ENCODE measurements at places on chromosomes 2 and 18. TPM values are rescaled to one million over a fixed set of nuclear protein-coding genes. Genes with fewer than 3 reads are reported as not detected.
A peak's percentile ranks its signal among the peaks of the same experiment; 100 is the strongest.

FIGLA gene
- not detected for total RNA-seq

ITPRIPL1 gene
- total RNA-seq = 32.0 TPM

KATNAL2 gene
- total RNA-seq = 17.5 TPM

COL5A2 gene
- total RNA-seq = 12.9 TPM

MROH2A gene
- 5.3 TPM for total RNA-seq

TUBA3E gene
- total RNA-seq = 129 TPM

LAMA1 gene
- 146 TPM for total RNA-seq

GRCh38 chr18:3305933-3306332, 44.0 kb downstream of the MYL12B start:
- peak; percentile 92 for DNase-seq

GRCh38 chr2:73368781-73369180, 16.9 kb upstream of the ALMS1 start:
- no peak for DNase-seq

- DNase-seq = peak; percentile 78
These were observed 8.5 kb downstream of the IRS1 start for GRCh38 chr2:226791056-226791486.

GRCh38 chr18:45252474-45252873, 362.8 kb upstream of the SLC14A2 start:
- DNase-seq = no peak

- DNase-seq = no peak
These were observed 140.5 kb upstream of the PELI1 start for GRCh38 chr2:64284751-64285150.

- DNase-seq = no peak
These were observed 123.4 kb upstream of the DSEL start for GRCh38 chr18:67639872-67640271.

DNA sequence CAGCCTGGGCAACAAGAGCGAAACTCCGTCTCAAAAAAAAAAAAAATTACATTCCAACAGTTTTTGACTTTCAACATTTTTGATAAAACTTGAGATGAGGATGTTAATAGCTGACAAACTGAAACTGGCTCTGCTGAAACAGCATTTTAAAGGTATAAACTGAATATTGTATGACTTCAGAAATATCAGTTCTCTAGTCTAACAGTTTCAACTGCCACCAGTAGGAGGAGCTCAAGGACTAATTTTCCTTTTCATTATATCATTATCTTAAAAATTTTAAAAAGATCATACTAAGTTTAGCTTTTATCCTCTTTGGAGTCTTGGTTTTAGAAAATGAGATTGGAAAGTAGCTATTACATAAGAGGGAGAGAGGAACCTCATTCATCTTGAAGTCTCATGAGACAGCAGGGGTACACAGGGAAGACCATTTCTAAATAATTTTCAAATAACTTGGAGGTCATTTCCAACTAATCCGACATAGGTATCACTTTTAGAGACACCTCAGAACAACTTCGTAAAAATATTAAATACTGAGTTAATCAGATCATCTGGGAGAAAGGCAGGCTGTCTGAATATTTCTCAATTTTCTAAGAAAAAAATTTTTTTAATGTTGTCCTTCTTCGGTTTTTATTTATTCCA, 37.6 kb upstream of the MCM6 start:
- peak; percentile 43 for DNase-seq

DNA sequence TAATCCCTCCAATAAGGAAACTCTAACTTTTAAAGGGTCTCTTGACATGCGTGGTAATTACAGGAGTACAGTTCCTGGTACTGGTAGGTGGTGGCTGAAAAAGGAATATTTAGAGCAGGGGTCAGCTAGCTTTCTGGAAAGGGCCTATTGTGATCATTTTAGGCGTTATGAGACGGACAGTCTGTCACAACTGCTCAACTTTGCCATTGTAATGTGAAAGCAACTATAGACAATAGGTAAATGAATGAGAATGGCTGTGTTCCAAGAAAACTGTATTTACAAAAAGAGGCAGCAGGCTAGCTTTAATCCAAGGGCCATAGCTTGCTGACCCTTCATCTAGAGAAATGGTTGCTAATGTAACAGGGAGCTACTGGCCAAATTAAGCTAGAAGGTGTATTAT, 177.7 kb upstream of the LRRTM1 start:
- no peak for DNase-seq

GRCh38 chr18:31402026-31402373, 25.4 kb downstream of the DSG4 start:
- no peak for DNase-seq

DNA sequence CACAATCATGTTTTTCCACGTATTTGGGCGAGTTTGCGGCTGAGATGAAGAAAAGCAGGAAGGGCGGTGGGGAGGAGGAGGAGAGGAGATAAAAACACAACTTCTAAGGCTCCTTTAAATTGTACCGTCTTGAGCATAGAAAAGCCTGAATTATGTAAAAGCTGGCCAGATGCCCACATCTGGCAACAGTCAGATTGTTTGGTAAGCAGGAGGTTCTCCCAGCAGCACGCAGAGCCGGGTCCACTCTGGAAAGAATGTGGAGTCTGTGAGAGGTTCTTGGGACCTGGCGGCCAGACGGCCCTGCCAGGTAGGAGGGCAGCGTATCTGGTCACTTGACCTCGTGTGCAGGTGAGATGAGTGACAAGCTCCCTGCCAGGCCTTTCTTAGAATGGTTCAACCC, 215.3 kb upstream of the APCDD1 start:
- DNase-seq = peak; percentile 59

DNA sequence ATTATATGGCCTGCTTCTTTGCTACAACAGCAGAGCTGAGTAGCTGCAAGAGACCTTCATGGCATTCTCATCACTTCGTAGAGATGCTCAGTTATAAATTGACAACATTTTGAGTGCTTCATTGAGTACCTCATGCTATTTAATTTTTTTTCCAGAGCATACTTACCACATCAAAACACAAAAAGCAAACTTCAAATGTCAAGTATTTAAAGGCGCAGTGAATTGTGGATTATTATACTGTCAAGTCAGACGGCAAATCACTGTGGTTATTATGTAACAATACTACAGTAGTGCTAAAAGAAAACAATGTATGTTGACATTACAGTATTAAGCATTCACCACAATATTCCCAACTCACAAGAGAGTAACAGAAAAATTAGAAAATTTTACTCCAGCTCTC, 12.5 kb downstream of the ZC3H8 start:
- no peak for DNase-seq

GRCh38 chr2:55839182-55839819, 84.3 kb downstream of the EFEMP1 start:
- no peak for DNase-seq

- no peak for DNase-seq
These were observed 1.5 kb upstream of the MPPE1 start for GRCh38 chr18:11909591-11910026.

DNA sequence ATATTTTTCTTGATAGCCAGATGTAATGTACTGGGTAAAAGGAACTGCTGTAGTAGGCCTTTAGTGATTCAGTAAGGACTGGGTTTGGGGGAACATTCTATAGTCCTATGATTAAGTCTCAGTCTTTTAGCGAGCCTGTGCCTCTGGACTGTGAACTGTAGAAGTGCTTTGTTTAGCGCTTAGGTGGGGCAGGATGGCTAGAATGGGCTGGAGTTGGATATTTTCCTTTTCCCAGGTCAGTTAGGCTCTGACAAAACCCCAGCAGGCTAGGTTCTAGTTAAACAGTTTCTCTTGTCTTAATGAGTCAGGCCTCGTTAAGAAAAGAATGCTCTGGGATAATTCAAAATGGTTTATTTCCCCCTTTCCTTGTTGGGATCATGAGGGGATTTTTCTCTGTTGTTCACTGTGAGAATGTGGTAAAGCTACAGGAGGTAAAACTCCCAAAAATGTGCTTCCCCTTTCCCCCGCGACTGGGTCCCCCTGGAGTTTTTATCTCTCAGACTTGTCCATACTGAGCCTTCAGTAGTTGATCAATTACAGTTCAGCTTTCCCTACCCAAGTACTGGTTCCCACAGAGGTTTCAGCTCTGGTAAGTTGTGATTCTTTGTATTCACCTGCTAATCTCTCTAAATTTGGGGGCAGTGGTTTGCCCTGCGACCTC, 31.5 kb downstream of the EHBP1 start:
- no peak for DNase-seq

GRCh38 chr2:126776255-126776654, 120.3 kb downstream of the GYPC start:
- DNase-seq = peak; percentile 21

DNA sequence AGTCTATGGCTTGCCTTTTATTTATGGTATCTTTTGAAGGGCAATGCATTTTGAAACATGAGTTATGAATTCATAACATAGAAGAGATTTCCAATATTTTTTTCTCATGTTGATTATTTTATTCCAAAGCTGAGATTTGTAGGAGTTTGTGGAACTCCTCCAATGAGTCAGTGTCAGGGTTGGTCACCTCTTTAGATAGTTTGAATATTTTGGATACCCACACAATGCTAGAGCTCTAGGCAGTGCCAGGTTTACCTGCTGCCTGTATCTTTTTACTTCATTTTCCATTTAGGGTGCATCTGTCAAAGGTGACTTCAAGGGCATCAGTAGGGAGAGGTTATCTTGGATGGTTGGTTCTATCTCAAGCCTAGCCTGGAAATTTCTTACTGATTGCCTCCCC, 152.7 kb downstream of the CERS6 start:
- no peak for DNase-seq

DNA sequence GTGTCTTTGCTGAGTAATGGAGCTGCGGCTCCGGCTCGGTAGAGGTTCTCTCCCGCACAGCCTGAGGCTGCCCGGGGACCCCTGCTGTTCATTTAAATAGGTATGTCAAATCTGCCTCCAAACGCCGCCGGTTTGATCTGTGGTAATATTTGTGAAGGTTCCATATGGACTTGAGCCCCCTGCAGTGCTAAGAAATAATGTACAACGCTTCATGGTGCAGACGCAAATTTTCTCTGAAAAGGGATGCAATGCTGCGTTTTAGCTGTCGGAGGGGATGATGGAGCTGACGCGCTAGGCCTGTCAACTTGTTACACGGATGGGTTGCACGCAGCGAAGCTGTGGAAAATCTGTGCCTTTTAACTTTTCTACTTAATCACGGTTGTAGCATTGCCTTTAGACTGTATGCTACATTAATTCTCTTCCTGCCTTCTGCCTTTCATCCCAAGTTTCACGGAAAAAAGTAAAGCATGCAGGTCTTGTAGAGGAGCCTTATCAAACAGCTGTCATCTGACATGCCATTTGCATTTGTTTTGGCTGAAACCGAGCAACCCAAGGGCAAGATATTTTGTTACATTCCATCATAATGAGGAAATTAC, 43.2 kb downstream of the MRPS9 start:
- DNase-seq = no peak

- DNase-seq = no peak
These were observed 75.0 kb downstream of the SOCS6 start for GRCh38 chr18:70363861-70364260.

GRCh38 chr2:100396483-100396882, 21.0 kb downstream of the CHST10 start:
- DNase-seq = no peak

DNA sequence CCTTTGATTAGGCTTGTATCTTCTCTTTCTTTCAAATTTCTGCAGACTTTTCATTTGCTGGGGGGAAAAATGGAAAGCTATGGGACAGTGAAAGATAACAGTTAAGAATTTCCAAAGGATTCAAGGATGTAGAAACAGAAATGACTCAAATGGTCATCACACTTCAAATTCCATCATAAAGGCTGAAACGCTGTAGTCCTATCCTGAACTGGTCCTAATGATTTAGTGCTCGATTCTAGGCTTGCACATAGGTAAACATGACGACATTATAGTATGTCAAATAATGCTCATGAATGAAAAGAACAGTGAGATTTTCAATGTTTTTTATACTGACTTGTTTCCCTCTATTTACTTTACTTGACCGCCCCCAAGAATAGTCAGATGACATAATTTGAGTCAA, 15.7 kb upstream of the MMADHC start:
- DNase-seq = no peak

GRCh38 chr2:229174794-229175496, 96.1 kb downstream of the PID1 start:
- no peak for DNase-seq

- DNase-seq = no peak
These were observed 26.5 kb downstream of the OSBPL6 start for GRCh38 chr2:178220814-178221213.

DNA sequence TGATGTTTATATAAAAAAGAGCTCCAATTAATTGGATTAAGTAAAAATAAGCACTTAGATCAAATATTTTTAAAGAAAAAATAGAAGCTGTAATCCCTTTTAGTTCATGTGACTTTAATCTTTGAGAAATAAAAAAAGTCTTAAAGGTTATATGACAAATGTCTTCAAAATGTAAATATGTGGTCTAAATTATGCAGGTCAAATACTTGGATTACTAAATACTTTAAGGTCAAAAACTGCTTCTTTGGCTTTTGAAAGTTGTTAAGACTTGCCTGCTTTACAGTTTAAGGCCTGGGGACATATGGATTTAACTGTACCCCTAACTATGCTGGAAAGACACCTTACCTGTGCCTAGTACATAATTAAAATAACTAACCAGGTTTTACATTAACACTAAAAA, 15.5 kb upstream of the PDK1 start:
- DNase-seq = no peak

DNA sequence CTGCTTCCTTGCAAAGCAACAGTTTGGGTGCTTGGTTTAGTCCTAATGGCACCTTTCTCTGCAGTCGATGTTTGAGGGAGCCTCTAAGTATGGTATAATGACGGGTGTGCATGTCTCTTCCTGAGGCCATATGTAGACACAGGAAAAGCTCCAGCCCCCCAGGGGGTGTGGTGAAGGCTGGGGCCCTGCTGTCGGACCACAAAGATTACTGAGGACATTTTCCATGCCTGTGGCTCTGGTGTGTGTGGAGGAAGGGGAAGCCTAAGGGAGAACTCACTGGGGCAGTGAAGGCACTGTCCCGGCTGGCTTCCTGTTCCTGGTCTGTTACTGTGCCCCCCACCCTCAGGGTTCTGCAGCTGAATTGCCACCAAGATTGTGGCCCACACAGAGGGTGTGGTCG, 187.1 kb downstream of the FHOD3 start:
- DNase-seq = no peak

- DNase-seq = no peak
These were observed 438.2 kb downstream of the NBAS start for GRCh38 chr2:15122915-15123314.

DNA sequence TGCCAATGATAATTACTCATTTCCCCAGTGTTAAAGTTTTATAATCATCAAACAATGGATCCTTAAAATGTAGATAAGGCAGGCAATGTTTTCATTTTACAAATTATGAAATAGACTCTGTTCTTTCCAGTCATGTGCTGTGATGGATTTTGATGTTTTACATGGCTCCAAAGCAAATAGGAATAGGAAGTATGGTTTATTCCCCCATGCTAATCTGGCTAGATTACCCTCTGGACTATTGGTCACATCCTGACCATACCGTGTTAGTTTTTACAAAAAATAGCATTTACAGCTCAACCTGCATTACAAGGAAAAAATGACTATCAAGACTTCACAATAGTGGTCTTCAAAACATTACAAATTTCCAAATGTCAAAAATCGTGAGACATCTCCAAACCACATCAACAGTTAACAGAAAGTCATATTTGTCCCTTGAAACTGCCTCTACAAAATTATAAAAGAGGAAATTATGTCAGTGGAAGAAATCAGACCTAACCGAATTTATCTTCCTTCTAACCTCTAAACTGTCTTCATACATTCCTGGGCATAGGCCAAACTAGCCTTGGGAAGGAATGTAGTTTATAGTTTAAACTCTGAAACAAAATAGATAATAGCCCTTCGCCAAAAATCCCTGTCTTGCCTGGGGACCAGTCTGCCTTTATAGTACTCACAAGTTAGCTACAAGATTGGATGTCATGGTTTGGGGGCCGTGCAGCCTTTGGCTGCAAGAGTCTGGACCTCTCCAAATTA, 1941.2 kb upstream of the CELF4 start:
- no peak for DNase-seq

GRCh38 chr2:208013285-208014178, 11.8 kb downstream of the PLEKHM3 start:
- DNase-seq = no peak

Data from testis (tissue), 5 donors.